ENCODE measurements at places on chromosomes 6 and 20.

DNA sequence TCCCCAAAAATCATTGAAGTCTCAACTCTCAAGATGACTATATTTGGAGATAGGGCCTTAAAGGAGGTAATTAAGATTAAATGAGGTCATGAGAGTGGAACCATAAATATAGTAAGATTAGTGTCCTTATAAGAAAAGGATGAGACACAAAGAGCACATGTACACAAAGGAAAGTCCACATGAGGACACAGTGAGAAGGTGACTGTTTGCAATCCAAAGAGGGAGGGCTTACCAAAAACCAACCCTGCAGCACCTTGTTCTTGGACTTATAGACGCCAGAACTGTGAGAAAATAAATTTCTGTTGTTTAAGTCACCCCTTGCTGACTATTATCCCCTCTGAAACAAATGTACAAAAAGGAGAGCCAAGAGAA is 150.4 kb upstream of the SMLR1 start:
- DNase-seq, result no peak

- DNase-seq, result no peak
Observed at GRCh38 chr6:31075528-31075927, 36.8 kb downstream of the C6orf15 start.

DNA sequence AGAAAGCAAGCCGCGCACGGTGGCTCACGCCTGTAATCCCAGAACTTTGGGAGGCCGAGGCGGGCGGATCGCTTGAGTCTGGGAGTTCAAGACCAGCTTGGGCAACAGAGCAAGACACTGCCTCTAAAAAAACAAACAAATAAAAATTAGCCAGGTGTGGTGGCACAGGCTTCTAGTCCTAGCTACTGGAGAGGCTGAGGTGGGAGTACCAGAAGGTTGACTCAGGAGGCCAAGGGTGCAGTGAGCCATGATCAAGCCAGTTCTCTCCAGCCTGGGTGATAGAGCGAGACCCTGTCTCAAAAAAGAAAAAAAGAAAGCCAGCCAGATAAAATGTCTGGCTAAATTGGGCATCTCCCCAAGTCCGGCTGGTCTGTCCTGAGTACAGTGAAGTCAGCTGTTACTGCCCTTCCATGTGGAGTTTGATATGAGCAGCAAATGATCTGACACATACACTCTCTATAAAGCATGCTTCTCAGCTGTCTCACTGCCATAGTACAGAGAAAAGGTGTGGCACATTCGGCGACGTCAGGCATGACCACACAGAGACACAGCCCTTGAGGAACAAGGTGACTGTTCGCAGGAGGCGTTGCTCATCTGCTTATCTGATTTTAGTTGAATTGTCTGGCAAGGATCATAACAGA is 13.0 kb downstream of the CD83 start:
- no peak for DNase-seq

GRCh38 chr6:108940741-108941140 is 92.5 kb downstream of the ARMC2 start:
- DNase-seq, result no peak

DNA sequence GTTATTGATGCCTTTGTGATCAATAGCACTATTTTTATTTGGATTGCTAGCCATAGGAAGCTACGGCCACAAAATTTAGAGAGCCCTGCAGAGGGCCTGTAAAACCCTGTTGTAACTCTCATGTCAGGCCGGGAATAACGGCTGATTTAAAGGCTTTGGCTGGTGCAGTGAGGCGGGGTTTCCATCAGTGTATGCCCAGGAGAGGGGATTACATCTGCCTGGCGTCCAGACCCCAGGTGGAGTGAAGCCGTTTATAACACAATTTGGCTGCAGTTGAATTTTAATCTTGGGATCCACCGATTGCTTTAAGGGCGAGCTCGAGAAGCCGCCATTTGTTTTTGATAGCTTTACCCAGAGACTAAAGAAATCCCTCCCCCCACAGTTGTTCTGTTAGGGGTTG is 29.1 kb upstream of the APCDD1L start:
- no peak for DNase-seq

DNA sequence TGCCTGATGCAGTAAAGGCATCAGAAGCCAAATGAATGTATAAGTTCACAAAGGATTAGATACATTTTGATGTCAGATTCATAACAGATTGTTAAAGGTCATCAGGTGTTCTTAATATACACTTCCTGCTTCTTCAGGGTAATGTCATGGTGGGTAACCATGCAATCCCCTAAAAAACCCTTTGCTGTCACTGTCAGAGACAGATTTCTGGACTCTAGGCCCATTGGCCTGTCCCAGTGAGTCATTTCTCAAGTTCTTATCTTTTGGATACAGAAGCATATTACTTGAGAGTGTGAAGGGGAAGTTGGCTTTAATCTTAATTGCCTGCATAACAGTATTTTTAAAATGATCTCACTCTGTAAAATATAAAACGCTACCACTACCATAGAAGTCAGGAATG is 895.6 kb upstream of the MAP3K7 start:
- no peak for DNase-seq

- DNase-seq, result no peak
Observed at GRCh38 chr20:23612396-23612795, 6.7 kb upstream of the CST9 start.

GRCh38 chr6:5286780-5287179 is 25.5 kb downstream of the FARS2 start:
- DNase-seq, result no peak

DNA sequence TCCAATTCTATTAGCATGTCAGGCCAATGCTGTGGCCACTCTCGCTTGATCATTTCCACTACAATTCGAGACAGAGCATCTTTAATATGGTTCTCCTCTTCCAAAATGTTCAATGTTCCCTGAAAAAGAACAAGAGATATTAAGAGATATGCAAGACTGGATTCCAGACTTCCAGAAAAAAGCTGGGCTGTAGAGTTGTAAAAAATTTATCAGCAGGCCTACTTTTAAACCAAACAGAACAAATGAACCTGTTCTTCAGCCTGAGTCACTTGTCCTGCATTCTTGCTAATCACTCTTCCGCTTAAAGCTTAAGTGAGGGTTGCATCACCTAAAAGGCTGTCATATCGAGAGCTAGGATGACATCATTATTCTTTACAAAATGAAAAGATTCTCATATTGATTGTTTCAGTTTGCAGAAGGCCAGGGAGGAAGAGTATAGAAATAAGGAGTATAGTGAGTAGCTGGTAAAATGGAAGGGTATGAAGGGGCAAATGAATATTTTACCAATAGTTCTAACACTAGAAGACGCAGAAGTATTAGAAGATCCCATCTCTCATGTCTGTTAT is 4.9 kb downstream of the XPO5 start:
- no peak for DNase-seq

GRCh38 chr6:111652156-111652555 is 46.5 kb upstream of the TRAF3IP2 start:
- DNase-seq, result no peak

GRCh38 chr6:52103623-52104022 is 16.2 kb upstream of the PKHD1 start:
- DNase-seq, result no peak

- no peak for DNase-seq
Observed at GRCh38 chr6:124007266-124007665, 203.6 kb downstream of the NKAIN2 start.

GRCh38 chr20:58228484-58229197 is at the start of gene ANKRD60:
Gene ANKRD60, minus strand, starts transcription at chr20:58228653. Its CDS starts 0 bp downstream, at chr20:58228653.
- no peak for DNase-seq

DNA sequence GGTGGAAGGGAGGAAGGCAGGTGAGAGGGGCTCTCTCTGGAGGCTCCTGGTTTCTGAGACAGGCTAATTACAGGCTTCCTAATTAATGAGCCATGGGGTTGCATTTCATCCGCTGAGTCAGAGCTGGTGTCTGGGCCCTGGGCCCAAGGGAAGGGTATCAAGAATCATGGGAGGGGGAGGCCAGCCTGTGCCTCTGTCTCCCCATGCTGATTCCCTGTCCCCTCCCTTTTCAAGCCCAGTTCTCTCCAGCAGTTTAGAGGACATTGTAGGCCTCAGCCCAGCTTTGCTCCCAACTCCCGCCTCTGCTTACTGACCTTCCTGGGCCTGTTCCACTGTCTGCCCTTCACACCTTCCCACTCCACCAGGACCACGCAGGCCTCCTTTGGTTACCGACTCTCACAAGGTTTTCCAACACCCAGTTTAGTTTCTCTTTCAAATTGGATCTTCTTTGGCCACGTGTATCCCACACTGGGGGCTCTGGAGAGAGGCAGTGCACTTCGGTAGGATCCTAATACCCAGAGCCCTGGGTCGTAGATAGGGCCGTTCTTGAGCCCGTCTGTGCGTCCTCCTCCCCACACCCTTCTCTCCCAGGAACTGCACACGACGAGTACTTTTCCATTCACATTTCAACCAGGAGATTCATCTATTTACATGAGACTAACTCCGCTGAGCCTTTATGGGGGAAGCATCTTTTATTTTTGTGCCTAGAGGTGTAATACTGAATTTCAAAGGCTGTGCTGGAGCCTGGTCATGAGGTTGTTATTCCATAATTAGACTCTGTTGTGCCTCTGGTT is 18.2 kb upstream of the AVP start:
- no peak for DNase-seq

- no peak for DNase-seq
Observed at GRCh38 chr6:108640104-108640503, 79.4 kb downstream of the FOXO3 start.

Measured in C1 segment of cervical spinal cord (tissue), 14 donors.